Nucleus accumbens (tissue), 56 donors: ENCODE measurements at places on chromosomes 16 and 17.

DNA sequence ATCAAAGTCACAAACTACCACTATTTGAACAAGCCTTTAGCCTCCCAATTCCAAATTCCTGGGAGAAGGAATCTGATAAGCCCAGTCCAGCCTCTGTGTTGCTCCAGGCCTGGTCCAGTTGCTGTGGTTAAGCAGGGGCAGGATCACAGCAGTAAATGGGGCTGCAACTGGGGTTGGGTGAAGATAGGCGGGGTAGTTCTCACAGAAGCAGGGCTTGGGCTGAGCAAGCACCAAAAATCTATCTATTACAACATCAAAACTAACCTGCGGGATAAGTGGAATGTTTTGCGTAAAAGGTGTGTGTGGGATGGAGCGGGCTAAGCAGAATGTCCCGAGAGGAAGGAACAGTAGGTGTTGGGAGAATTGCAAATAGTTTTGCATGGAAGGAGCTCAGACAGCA, 23.0 kb upstream of the RNF135 start:
- DNase-seq = no peak

DNA sequence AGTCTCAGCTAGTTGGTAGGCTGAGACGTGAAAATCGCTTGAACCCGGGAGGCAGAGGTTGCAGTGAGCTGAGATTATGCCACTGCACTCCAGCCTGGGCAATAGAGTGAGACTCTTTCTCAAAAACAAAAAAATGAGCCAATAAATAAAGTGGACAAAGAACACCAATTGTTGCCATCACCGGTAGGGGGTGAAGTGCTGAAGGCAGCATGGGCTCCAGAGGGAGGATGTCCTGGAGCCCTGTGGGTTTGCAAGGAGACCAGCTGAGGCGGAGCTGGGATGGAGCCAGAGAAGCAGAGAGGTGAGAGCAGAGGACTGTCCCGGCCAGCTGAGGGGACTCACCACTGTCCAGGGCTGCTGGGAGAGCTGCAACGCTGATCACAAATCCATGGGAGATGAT, 13.8 kb downstream of the CHST6 start:
- DNase-seq = no peak

- no peak for DNase-seq
Measured at GRCh38 chr17:13931800-13932460, 137.4 kb upstream of the COX10 start.

DNA sequence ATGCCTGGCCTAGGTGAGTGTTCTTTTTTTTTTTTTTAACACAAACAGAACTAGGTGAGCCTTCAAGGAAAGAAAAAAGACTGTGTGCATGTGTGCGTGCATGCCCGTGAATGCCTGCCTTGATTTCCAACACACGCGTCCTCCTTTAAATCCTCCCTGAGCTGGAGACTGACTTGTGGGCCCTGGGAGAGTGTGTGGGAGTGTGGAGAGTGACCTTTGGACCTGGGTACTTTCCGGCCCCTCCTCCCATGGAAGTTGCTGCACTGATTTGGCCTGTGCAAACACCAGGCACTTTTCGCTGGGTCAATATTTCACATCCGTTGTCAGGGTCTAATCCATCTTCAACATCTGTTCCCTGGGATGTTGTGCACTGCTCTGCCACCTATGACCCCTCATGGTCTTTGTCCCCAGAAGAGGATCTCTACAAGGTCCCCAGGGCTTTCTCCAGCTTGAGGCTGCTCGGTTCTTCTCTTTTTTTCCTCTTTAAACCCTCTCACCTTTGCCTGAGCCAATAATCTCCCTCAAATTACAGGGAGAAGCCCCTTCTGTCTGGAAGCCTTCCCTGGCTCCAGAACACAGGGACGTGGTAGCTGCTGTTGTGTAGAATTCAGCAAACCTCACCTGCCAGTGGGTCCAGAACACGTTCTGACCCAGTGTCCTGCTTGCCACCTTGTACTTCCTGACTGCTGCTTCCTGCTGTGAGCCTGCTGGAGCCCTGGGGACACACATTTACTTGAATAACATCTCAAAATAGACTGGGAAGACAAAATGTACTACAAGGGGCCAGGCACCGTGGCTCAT, 20.8 kb upstream of the ATP5MC1 start:
- no peak for DNase-seq

DNA sequence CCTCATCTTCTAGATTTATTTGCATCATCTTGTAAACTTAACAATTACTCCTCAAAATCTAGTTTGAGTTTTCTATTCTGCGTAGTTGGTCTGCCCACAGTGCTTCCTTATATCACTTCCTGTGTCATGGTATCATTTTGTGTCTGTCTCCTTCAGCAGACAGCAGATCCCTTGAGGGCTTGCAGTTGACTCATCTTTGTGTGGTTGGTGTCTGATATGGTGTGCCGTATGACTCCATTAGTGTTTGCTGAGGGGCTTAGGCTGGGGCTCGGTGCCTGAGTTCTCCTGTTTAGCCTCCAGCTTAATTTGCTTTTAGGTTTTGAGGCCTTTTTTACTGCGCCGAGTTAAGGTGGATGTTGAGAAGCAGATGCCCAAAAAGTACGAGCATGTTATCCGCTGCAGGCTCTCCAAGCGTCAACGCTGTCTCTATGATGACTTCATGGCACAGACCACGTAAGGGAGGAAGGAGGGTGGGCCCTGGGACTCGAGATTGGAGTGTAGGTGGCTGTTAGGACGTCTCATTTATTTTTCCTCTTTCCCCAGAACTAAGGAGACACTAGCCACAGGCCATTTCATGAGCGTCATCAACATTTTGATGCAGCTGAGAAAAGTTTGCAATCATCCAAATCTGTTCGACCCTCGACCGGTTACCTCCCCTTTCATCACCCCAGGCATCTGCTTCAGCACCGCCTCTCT, 16.9 kb downstream of the SRCAP start:
- DNase-seq = no peak

DNA sequence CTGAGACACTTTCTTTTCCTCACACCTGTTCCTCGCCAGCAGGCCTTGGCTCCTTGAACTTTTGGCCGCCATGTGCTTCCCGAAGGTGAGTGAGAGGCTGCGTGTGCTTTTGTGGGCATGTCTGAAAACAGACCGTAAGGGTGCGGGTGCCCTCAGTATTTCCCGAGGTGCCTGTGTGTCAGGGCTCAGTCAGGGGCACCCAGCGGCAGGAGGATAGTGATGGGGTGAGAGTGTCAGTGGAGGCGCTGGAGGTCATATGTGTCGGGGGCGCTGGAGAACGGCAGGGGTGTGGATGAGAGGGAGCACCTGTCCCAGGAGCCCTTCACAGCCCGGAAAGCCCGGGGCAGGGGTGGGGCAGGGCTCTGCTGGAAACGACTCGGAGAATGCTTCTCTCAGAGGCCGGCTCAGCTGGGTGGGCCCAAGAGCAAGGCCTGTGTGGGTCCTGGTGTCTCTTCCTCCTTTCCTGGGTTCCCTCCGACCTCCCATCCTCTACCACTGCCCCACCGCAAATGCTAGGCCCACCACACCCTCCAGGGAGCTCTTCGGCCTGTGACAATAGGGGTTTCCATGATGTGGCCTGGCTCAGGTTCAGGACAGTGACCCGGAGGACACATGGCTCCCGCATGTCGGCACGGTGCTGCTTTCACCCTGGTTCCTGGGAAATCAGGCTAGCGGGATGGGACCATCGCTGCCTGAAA, 451 bp downstream of the IL32 start:
- DNase-seq = no peak

DNA sequence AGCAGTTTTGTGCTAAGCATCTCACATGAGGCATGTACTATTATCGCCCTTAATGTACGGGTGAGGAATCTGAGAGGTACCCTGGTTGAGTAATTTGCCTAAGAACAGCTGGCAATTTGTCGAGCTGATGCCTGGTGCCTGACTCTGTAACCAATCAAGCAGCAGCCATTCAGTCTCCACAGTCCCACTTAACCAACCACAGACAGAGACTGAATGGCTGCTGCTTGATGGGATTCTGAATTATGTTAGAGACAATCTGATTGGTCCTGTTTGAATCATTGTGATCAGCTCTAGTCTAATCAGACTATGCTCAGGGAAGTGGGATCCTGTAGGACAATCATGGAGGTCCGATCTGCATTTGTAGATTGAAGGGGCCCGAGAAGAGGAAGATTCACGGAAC, 447.0 kb downstream of the SHISA9 start:
- DNase-seq = no peak

DNA sequence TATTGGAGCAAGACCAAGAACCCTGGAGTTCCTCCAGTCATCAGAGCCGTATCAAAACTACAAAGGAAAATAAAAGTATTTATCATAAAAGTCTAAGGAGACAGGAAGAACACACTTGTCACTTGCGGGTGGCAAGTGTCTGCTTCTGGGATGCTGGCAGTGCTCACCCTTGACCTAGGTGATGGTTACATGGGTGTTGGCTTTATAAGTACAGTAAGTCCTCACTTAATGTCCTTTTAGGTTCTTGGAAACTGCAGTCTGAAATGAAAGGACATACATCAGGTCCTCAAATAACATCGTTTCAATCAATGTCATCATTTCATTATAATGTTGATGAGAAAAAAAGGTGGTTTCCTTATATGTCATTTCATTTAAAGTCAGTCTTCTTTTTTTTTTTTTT, 3.0 kb upstream of the AIPL1 start:
- DNase-seq = no peak
